ENCODE measurements at places on chromosomes 7 and 10.

DNA sequence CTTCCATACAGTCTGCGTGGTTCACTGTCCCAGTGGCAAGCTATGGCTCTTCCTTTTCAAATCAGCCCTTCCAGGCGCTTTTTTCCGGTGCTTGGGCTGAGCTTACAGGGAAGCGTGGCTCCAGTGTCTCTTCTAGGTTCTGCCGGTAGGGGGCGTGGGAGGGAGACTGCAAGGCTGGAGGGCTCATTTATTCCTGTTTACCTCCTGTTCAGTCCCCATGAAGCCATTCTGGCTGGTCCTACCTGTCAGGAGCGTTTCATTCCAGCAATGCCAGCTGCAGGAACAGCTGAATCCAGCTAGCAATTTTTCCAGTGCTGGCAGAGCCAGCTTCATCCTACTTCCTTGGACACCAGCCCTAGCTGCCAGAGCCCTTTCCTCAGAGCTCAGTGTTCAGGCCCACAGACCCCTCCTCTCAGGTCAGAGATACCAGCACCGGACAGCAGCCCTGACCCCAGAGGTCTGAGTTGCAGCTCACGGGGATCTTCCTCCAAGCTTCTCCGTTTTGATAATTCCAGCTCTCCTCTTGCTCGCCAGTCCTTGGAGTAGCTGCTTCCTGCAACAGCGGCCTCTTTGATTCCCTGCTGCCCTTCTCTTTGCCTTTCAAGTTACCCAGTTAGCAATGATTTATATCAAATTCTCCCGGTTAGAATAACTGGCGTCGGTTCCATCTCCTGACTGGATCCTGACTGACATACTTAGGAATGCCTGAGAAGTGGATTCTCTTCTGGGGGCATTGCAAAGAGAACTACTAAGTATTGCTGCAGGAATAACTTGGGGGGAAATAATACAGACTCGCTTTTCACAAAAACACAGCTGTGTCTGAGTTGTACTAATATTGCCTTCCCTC is 129.8 kb downstream of the FRMD4A start:
- no peak for DNase-seq

GRCh38 chr7:91852263-91852741 is 28.2 kb downstream of the MTERF1 start:
- no peak for DNase-seq

DNA sequence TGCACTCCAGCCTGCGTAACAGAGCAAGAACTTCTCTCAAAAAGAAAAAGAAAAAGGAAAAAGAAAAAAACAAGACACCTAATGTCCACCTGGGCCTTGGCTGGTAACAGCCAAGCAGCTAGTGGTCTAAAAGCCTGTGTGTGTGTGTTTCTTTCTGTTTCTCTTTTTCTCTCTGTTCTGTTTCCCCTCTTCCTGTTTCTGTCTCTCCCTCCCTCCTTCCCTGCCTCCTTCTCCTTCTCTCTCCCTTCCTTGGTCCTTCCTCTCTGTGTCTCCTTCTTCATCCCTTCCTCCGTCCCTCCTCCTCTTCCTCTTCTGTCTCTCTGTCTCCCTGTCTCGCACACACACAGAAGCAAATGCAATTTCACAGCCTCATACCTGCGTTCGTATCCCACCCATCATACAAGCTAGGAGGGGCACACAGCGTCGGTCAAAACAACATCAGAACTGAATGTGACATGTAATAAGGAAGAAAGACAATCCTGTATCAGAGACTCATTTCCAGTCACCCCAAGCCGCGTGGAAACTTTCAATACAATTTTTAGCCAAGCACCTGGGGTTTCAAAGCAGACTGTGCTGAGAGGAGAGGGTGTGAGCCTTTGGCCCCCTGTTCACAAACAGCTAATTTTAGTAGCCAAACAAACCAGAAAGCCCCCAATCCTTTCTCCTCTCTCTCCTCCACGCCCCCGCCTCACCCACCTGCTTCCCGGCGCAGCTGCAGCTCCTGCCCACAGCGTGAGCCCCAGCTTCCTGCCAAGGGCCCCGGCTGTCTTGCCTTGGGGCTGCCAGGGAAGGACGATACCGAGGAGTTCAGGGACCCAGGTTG is 50.2 kb upstream of the GNA12 start:
- peak; percentile 26 for DNase-seq

- no peak for DNase-seq
Observed at GRCh38 chr10:30553626-30554439, 75.7 kb downstream of the LYZL2 start.

DNA sequence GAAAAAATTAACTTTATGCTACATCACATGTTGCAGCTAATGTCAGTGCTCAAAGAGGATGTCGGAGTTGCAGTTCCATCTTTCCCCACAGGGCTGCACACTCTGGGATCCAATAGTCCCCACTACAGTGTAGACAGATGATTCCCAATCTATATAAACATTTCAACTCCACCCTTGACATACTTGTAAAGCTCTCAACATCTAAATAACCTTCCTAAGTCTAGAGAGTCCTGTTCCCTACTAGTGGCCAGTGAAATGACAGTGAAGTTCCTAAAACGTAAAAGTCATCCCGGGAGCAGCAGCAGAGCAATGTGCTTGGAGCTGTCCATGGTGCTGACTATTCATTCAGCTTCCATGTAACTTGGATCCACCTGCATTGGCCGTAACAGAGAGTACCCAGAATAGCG is 145.1 kb downstream of the GRM8 start:
- no peak for DNase-seq

- DNase-seq = no peak
Observed at GRCh38 chr7:42876182-42877068, 35.4 kb downstream of the C7orf25 start.

GRCh38 chr7:4689668-4690067 is 7.6 kb downstream of the FOXK1 start:
- DNase-seq = no peak

DNA sequence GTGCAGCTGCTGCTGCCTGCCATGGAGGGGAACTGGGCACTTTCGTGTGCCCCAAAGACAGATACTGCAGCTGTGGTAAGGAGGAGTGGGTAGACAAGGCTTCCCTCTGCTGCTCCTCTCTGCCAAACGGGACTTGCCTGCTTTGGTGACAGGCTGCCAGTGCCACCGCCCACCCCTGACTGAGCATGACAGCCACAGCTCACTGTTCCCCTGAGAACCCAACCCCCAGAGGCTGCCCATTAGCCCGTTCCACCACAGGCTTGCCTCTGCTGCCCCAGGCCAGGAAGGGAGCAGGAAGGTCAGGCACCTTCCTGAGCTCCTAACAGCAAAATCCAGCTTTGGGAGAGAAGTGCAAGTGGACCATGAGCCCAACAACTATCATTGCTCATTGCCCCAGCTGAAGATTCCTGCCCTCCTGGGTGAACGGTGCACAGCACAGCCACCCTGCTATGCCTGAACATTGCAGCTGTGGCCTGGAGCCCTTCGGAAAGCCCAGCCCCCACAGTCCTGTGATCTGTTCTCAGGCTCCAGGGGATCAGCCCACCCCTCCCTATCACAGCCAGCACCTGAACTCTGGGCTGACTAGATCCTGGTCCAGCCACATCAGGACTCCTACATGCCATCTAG is 58.7 kb upstream of the ANTXRL start:
- DNase-seq = no peak

GRCh38 chr7:69476416-69476815 is 121.9 kb upstream of the AUTS2 start:
- DNase-seq = no peak

GRCh38 chr10:19683960-19684359 is 132.3 kb upstream of the PLXDC2 start:
- DNase-seq = no peak

GRCh38 chr7:66142334-66142733 is 27.7 kb downstream of the CRCP start:
- no peak for DNase-seq

GRCh38 chr10:6738112-6738768 is 158.2 kb upstream of the PRKCQ start:
- no peak for DNase-seq

DNA sequence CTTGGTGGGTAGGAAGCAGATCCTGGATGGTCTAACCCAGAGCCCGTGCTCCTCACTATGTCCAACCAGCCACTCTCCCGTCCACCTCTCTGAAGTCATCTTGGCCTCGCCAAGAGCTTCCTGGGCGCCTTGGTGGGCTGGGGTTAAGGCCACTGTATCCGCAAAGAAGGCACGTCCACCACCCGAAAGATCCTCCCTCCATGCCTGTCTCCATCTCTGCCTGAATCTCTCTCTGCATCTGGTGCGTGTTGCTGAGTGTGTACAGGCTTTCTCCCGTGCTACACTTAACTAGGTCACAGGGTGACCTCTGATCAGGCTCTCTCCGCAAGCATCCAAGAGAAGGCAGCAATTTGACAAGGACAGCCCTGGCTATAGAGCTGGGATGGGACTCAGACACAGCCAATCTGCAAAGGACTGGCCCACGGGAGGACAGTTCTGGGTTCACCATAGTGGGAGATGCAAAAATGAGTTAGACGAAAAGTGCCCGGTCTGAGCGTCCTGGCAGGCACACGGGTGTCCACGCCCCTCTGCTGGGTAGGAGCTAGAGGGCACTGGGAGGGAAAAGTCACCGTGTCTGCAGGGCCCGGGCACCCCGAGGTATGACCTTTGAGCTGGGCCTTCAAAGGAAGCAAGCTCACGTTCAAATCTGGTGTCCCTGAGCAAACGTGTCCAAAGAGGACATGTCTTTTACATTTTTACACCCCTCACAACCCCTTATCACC is 9.4 kb upstream of the RFC2 start:
- no peak for DNase-seq

DNA sequence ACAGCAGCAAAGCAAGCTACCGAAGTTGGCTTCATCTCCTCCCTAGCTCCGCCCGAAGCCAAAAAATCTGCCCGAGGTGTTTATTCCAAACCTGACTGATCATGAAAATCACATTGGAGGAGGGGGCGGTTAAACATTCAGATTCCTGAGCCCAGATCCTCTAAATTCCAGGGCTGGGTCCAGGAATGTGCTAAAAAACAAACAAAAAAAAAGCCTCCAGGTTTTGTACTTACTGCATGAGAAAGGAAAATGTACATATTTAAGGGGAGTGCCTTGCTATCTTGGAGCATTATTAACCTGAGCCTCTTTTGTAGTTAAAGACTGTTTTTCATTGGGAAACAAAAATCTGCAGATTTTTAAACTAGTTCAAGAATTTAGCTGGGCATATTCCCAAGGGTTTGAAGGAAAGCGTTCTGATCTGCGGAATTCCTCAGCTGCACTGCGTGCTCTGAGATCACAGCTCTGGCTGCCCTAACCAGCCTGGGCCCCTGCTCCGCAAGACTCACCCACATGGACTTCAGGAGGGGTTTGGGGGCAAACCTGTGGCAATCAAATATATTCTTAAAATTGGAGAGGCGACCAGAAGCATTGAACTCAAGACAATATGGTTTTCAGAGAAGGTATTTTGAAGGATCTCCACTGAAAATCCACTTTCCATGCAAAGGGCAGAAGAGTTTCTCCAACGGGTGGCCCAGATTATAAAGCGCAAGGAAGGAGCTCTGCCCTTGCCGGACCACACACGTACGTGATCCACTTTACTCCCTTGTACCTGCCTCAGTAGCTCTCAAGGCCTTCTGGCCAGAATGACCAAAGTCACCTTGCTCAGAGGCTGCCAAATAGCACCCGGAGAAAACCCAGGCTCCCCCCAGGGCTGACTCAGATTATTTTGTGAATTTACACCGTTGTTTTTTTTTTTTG is 10.0 kb upstream of the TNS3 start:
- no peak for DNase-seq

- DNase-seq = no peak
Observed at GRCh38 chr10:12663863-12664262, 314.5 kb downstream of the CAMK1D start.

- no peak for DNase-seq
Observed at GRCh38 chr7:158271646-158272045, 316.0 kb downstream of the PTPRN2 start.

GRCh38 chr7:130491841-130492522 is at the start of gene MEST:
TSS of gene MEST (plus strand) at chr7:130492085. CDS start at chr7:130492314, 229 bp downstream.
- DNase-seq = no peak

- DNase-seq = no peak
Observed at GRCh38 chr10:32446536-32447406, 831 bp downstream of the CCDC7 start.

DNA sequence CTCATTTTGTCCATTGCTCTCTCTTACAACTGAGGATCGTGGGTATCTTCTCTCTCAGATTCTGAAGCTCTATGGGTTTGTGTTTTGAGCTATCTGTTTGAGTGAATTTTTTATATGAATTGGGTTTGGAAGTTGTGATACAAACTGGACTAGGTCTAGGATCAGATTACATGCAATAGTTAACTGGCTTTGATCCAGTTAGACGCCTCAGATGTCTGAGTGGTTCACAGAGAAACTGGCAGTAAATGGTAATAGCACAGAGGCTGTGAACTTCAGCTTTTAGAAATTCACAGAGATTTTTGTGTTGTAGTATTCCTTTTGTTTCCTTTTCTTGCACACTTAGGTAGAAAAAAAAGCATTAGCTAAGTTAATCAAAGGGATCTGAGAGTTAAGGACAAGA is 12.7 kb upstream of the DNMBP start:
- DNase-seq = no peak

DNA sequence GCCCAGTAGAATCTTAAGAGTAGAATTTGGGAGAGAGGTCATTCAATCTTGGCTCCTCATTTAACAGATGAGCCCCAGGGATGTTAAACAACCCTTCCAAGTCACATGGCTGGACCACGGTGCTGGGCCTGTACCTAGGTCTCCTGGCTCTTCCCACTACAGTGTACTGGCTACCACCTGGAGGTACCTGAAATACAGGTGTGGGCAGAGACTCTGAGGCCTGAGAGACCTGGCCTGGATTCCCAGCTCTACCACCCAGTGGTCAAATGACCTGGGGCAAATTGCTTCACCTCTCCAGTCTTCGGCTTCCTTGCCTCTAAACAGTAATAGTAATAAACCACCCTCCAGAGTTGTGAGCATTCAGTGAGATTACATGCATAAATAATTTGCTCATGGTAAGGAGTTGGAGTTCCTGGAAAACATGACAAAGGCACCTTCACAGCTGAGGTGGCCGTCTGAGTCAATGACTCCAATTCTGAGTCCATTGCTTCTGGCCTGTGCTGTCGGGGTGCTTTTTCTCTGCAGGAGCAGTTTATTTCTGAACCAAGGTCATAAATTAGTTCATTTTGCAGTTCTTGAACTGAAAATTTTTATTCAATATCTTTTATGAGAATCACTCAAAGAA is 2.7 kb downstream of the GOT1 start:
- no peak for DNase-seq

DNA sequence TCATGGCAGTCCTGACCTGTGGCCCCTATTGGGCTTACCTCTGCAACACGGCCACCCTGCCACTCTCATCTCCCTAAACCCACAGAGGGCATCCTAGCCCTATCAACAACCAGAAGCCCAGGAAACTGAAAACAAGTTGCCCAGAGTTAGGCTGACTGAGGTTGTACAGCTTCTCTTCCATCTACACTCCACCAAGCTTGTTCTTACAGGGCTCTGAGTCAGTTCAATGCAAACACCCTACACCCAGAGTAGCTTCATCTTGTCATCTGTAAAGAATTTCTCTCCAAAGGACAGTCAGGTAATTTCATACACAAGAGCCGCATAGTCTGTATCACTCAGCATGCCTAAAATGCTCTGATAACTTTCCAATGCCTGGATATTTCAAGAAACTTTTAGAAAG is 175.4 kb downstream of the ARID5B start:
- no peak for DNase-seq

- no peak for DNase-seq
Observed at GRCh38 chr7:51471210-51471980, 154.8 kb upstream of the COBL start.

Data from stimulated activated CD8-positive, alpha-beta memory T cell treated with anti-CD3 and anti-CD28 coated beads, Interleukin-15, amount 100 ng/mL, for 24 hours (primary cell).